ENCODE measurements at places on chromosomes 6 and 20. TPM values are rescaled to one million over a fixed set of nuclear protein-coding genes. Genes with fewer than 3 reads are reported as not detected.

HLA-DRB5 gene
- 3.7 TPM for total RNA-seq

GFOD1 gene
- 2.4 TPM for total RNA-seq

KHDRBS2 gene
- total RNA-seq = not detected

SMPDL3A gene
- not detected for total RNA-seq

RIMS1 gene
- total RNA-seq = not detected

PRKN gene
- total RNA-seq = 0.25 TPM

C6orf58 gene
- not detected for total RNA-seq

TAF4 gene
- 24.1 TPM for total RNA-seq

HSD17B8 gene
- 15.4 TPM for total RNA-seq

COL9A3 gene
- not detected for total RNA-seq

ACTR5 gene
- 9.9 TPM for total RNA-seq

SLC32A1 gene
- total RNA-seq = not detected

TCP11 gene
- total RNA-seq = not detected

MUCL3 gene
- total RNA-seq = not detected

PHACTR3 gene
- not detected for total RNA-seq

SDC4 gene
- 6.0 TPM for total RNA-seq

MYB gene
- 5.2 TPM for total RNA-seq

Data from activated naive CD4-positive, alpha-beta T cell treated with anti-CD3 and anti-CD28 coated beads, Interleukin-2, amount 10 ng/mL, durations not matched to agents 5 hours and 36 hours (primary cell).